GM23248 (cell line): ENCODE measurements at places on chromosomes 1 and 21.
A peak's percentile ranks its signal among the peaks of the same experiment; 100 is the strongest.

GRCh38 chr21:21664871-21665270 lies 666.7 kb downstream of the NCAM2 start:
- DNase-seq, result peak; percentile 63

GRCh38 chr1:55049271-55049913 lies 10.0 kb downstream of the PCSK9 start:
- DNase-seq, result no peak

DNA sequence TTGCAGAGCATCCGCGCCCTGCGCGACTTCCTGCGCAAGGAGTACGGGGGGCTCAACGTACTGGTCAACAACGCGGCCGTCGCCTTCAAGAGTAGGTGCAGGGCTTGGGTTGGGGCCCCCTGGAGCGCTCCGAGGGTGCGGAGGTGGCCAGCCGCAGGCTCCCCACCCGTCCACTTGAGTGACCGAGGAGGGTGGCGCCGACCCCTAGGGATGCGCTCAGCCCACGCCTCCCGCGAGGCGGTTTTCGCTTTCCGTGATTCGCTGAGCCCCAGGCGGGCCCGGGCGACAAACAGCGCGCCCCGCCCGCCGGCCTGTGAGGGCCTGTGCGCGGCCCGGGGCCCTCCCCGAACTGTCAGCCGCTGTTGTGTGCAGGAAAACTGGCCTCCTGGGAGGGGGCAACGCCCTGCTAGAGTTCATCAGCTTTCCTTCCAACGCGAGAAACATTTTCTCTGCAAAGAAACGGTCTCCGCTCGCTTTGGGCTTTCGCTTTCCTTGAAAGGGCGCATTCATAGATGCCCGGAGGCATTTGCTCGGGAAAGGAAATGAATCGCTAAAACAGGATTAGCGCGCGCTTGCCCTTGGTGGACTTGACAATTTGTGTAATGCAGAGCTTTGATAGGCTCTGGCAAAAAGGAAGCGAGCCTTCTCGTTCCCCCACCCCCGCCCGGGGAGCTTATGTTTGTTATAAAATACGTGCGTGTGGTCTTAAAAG lies 668 bp downstream of the CBR3 start:
- DNase-seq, result peak; percentile 89

DNA sequence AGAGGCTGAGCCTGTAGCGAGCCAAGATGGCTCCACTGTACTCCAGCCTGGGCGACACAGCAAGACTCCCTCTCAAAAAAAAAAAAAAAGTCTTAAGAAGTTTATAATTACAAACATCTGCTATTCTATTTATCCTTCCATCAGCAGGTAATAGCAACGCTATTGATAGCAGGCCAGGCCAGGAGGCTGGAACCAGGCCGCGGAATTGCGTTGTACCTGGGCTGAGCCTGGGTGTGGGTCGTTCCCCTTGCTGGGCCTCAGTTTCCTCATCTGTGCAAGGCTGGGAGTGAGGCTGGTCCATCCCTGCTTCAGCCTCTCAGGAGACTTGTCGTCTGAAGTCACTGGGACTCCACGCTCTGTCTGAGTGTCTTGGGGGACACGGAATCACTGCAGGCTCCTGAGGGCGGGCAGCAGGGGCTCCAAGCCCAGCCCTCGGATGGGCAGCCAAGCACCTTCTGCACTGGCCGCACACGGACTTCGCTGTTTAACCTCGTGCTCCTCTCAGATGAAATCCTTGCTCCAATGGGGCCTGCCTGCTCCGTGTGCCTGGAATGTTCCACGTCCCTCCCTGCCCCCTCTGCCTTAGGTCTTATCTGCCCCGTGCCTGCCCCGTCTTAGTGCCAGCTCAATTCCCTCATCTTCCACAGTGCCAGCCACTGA lies 103.9 kb upstream of the C1orf174 start:
- no peak for DNase-seq

DNA sequence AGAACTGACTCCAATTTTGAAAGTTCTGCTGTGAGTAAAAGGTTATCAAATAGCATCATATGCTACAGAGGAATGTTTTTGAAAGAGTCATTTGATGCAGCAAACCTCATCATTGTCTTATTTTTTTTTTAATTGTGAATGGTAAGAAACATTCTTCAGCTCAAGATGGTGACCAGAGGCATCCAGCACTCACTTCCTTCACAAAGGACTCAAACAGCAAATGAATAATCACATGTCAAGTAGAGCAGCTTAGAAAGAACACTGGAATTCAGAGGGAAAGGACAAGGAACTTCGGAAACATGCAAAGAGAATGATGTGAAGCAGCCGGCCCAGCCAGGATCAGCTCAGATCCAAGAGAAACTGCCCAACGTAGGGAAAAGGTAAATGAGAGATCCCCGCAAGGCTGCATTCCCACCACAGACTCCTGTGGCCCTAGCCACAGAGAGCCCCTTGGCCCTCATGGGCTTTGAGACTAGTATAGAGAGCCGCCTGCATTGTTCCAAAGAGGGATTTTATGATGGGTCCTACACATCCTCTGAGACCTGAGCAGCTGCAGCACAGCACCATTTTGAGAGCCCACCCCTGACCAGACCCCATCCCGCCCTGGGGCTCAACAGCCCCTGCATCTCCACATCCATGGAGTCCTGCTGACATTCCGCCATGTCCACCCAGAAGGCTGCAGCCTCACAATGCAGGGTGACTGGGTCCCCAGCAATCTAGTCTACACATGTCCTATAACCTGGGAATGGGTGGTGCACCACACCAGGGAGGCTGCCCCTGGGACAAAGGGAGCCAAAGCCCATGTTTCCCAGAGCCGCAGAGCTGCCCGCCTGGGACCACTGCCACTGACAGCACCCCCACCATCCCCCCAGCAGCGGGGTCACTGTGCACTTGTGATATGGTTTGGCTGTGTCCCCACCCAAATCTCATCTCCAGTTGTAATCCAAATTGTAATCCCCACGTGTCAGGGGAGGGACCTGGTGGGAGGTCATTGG lies 21.2 kb upstream of the UTS2 start:
- DNase-seq, result no peak
